ENCODE measurements at places on chromosomes 3 and 15.
A peak's percentile ranks its signal among the peaks of the same experiment; 100 is the strongest.

DNA sequence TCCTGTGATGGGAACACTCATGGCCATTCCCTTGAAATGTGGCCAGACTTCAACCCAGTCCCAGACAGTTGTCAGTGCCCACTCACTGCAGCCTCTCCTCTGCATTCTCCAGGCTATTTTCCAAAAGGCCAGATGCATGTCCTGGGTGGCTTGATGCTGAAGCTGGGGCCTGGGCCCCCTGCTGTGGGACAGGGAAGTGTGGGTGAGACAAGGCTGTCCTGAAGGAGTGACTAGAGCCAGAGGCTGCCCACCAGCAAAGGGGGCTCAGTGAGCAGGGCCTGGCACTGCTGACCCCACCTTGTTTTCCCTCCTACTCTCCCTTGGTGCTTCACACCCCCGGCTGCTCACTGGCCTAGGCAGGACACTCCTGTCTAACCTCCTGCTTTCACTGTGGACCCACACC lies 11.9 kb downstream of the CISH start:
- DNase-seq, result no peak

DNA sequence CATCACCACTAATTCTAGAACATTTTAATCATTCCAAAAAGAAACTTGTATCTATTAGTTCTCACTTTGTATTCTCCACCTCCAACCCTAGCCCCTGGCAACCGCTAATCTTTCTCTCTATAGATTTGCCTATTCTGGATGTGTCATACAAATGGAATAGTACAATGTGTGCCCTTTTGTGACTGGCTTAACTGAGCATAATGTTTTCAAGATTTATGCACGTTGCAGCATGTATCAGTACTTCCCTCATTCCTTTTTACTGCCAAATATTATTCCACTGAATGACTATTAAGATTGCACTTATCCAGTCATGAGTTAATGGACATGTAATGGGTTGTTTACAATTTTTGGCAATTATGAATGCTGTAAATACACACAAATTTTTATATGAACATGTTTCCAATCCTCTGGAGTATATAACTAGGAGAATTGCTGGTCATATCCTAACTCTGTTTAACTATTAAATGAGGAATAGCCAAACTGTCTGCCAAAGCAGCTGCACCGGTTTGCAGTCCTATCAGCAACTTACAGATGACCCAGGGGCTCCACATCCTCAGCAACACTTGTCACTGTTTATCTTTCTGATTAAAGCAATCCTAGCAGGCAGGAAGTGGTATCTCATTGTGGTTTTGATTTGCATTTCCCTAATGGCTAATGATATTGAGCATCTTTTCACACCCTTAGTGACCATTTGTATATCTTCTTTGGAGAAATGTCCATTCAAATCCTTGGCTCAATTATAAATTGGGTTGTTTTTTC lies 42.9 kb downstream of the DCUN1D1 start:
- DNase-seq, result peak; percentile 68

GRCh38 chr3:107987036-107987939 lies 103.5 kb downstream of the CD47 start:
- no peak for DNase-seq

DNA sequence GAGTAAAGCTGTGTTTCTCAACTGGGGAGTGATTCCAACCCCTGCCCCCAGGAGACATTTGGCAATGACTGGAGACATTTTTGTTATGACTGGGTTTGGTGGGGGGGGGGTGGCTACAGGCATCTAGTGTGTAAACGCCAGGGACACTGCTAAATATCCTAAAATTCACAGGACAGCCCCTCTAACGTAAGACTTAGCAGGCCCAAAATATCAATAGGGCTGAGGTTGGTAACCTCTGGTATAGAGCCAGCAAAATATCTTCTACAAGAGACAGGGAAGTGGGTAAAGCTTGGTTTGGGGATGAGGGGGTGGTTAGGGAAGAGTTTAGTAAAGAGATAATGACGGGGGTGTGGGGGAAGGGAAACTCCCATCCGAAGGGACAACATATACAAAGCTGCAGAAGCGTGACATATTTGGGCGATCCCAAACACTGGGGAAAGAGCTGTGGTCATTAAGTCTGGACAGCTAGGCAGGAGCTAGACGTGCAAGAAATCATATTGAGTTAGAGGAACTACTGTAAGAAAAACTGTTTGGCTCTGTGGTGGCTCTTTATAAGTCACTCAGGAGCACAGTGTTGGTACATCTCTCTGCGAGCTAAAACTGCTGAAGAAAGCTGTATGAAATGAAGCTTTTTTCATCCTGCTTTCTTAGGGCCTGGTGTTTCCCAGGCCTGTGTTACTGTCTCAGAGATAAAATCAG lies 697 bp upstream of the TRIM69 start:
- DNase-seq, result no peak

DNA sequence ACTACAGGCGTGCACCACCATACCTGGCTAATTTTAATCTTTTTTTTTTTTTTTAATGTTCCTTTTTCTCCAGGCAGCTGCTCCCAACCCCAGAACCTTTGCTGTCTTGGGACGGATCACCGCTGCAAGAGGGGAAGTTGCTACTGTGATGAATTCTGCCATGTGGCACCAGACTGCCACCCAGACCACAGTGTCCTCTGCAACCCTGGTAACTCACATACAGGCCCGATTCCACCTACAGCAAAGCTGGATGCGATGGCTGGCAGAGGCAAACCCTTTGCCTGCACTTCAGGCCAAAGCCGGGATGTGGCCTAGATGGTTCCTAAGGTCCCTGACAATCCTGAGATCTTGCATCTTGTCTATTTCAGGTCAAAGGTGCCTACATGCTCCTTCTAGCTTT lies 12.7 kb upstream of the MUC20 start:
- no peak for DNase-seq

DNA sequence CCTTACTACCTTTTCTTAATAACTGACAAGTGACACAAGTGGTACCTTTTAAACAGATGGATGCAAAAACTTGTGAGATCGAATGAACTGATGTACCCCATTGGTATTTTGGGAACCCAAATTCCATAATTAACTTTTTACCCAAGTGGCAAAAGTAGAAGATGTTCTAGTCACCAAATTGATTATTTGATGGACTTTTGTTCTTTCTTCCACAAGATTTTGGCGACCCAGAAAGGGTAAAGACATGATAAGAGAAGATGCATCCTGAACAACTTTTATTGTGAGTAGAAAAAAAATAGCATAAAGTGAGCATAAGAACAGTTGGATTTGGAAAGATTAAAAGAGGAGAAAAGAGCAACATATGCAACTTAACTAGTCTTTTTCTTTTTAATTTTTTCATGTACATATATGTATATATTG lies 159.5 kb downstream of the TIGIT start:
- DNase-seq, result peak; percentile 43

GRCh38 chr3:14512281-14512941 lies 27.7 kb downstream of the GRIP2 start:
- DNase-seq, result no peak

DNA sequence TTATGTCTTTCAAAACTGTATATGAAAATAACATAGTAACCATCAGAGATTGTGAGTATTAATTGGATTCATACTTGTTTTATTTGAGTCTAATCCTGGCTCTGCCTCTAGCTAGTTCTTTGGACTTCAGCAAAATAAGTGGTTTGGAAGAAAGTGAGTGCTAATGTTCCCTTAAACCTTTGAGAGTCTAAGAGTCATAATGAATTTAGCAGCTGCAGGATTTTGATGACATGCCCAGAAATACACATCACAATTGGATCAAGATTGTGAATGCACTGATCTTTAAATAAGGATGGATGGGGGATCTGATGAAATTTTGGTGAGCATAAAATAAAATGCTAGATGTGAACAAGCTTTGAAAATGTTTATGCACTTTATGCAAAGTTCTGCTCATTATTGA lies 79.9 kb upstream of the FAM98B start:
- DNase-seq, result no peak

- peak; percentile 44 for DNase-seq
These were observed 919 bp downstream of the IDH2 start for GRCh38 chr15:90101130-90101968.

- DNase-seq, result no peak
These were observed 57.4 kb downstream of the NGLY1 start for GRCh38 chr3:25725810-25726209.

DNA sequence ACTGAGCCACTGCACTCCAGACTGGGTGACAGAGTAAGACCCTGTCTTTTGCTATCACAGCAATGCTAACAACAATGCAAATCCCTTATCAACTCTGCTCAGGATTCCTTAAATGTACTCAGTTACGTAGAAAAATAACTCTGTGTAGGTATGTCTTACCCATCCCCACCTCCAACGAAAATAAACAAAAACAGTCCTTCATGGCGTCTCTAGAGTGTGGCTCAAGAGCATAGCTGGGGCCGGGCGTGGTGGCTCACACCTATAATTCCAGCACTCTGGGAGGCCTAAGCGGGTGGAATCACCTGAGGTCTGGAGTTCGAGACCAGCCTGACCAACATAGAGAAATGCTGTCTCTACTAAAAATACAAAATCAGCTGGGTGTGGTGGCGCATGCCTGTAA lies 13.2 kb upstream of the NCKIPSD start:
- no peak for DNase-seq

- peak; percentile 70 for DNase-seq
These were observed at the start of gene FAH for GRCh38 chr15:80152896-80153876. TSS of gene FAH (plus strand) at chr15:80152999. CDS start at chr15:80153055, 56 bp downstream.

DNA sequence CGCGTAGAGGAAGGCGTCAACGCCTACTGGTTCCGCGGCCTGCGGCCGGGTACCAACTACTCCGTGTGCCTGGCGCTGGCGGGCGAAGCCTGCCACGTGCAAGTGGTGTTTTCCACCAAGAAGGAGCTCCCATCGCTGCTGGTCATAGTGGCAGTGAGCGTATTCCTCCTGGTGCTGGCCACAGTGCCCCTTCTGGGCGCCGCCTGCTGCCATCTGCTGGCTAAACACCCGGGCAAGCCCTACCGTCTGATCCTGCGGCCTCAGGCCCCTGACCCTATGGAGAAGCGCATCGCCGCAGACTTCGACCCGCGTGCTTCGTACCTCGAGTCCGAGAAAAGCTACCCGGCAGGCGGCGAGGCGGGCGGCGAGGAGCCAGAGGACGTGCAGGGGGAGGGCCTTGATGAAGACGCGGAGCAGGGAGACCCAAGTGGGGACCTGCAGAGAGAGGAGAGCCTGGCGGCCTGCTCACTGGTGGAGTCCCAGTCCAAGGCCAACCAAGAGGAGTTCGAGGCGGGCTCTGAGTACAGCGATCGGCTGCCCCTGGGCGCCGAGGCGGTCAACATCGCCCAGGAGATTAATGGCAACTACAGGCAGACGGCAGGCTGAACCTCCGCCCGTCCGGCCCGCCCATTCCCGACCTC lies 4.1 kb downstream of the ISLR2 start:
- no peak for DNase-seq

GRCh38 chr15:65824941-65825544 lies 33.0 kb upstream of the DENND4A start:
- DNase-seq, result no peak

DNA sequence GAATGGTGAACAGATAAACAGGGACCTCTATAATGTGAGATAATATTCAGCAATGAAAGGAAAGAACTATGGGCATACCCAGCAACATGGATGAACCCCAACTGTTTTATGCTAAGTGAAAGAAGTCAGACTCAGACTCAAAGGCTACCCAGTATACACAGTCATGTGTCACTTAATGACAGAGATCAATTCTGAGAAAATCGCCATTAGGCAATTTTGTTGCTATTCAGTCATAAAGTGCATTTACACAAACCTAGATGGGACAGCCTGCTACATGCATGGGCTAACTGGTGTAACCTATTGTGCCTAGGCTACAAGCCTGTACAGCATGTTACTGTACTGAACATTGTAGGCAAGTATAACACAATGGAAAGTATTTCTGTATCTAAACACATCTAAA lies 76.5 kb downstream of the B3GNT5 start:
- no peak for DNase-seq

DNA sequence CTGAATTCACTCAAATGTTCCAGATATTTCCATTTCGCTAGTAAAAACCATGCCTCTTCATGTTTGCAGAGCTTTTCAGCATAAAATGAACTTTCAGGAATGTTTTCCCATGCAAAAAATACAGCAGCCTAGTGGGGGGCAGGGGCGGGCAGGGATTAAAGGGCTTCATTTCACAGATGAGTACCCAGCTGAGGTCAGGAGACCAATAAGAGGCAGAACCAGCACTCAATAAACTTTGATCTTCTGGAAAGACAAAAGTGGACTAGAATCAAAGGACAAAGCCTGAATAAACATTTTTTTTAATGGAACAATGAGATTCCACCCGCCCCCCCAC lies 8.0 kb downstream of the KLHL25 start:
- DNase-seq, result no peak

DNA sequence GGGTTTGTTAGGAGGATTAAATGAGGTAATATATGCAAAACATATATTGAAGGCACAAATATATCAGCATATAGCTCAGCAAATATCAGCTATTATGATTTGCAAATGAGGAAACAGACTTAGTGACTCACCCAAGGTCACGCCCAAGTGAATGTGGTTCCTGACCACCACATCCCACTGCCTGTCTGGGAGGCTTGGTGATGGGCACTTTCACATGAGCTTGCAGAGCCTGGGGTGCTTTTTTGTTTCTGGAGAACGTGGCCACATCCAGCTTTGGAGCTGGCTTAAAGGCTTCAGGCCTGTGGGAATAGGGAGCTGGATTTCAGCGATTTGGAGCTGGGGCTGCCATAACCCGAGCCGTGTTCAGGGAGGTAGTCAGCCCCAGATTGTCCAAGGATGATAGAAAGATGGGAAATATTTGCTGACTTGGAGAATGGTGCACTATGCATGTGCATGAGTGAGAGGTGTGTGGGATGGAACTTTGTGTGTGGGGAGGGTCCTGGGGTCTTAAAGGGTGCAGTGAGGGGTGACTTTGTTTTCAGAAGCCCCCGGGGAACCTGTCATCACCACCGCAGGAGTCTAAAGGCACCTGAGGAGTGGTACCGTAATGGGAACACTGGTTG lies 12.0 kb upstream of the FGD5 start:
- DNase-seq, result no peak
